ENCODE measurements at places on chromosomes 3 and 15.

DNA sequence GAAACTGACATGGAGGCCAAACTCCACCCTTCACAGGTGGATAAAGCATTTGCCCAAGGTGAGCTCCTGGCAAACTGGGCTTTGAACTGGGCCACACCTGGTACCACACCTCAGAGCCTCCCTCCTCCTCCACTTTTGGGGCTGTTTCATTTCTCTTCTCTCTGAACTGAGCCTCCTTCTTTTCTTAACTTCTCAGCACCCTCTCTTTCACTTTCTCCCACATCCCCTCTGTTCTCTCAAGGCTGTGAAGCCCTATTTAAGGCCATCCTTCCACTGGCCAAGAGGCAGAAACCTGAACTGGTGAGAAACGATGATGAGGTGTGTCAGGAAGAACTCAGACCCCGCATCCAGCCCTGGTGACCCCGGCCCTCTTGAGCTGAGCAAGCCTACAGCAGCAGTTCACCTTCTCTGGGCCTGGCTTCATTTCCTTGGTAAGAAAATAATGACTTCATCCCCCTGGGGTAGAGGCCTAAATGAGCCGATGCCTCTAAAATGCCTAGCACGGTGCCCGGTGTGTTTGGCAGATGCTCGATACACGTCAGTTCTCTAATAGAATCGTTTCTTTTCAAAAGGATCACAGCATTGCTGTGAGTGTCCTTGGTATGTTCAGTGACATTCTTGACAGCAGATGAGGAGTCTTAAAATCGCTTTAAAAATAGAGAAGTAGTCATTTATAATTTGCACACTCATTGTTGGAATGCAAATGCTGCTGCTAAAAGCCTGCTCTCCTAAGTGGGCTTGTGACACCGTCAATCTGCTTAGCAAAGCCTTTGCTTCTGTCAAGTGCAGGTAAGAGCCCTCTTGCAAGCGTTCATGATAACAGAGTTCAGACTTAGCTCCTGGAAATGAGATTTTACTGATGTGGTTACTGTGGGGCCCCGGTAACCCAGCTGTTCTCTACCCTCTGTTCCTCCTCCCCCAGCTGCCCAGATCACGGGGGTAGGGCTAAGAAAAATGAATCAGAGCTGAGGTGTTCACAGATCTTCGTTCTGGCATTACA is 97.7 kb upstream of the ATP2B2 start:
- DNase-seq, result peak; percentile 62

DNA sequence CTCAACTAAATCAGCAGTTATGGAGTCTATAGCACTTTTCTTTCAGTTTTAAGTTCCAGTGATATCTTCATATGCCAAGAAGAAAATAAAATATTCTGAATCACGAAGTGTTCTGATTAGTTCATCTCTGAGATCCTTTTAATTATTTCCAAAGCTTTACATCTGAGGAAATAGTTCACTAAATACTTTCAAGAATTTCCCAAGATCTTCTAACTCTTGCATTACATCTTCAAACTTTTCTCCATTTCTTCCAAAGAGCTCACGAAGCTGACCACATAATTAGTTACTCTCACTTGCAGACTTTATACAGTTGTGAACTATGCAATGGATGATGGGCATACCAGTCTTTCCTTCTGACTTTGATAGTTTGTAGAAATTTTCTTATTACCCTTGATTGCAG is 4.2 kb upstream of the RNF111 start:
- DNase-seq, result no peak

DNA sequence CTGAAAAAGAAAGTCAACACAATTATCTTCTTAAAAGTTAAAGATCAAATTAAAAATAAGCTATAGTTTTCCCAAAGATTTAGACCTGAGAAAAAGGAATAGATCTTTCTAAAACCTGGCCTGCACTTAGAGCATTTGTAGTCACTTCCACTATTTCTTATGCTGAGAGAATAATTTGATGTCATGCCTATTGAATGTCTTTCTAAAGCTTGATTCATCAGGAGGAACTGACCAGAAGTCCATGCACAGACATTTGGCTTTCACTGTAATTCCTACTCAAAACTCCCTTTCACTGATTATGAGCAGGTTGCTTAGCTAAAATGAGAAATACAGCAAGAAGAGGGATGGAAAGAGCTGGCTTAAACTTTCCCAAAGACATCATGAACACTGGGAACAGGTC is 4.3 kb downstream of the GREM1 start:
- DNase-seq, result no peak

DNA sequence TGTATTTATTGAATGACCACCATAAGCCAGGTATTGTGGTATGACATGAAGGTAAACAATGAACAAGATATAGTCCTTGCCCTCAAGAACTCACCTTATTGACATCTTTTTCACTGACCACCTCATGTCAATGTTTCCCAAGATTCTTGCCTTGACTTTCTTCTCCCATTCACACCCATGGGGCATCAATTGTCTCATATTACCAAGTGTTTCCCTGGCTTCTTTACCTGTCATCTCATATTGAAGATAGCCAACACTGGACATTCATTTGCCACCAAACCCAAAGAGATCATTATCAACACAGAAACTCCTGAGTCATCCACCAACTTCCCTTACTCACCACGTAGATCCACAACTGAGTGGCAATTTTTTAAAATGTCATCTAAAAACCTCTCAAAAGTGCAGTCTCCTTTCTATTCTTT is 2.2 kb downstream of the EFHB start:
- no peak for DNase-seq

DNA sequence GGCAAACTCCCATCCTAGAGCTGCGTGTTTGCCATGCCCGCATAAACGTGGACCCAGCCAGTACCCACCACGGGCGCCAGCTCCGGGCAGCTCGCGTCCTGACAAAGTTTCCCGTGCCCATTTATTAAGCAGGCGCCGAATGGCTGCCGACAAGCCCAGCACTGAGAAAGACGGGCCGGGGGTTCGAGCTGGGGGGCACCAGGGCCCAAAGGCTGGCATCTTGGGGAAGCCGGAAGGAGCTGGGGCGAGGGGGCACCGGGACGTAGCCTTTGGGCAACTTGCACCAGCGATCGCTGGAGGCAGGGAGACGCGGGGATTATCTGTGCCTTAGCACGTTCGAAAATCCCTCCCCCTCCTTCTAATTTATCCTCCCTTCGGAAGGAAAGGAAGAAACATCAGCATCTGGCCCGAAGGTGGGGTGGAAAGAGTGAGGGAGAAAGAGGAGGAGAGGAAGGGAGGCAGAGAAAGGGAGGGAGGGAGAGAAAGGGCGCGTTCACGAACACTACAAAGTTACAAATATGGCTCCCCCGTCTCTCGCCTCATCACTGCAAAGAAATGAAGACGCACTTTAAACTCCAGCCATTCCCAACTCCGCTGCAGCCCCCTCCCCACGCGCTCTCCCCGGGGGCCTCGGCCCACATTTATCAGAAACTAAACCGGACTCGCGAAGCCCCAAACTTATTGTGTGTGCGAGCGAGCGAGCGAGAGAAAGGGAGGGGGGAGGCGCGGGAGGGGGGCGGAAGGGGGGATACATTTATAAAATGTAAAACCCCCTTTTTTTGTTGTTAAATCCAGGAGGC is 1.0 kb downstream of the ANP32A start:
- peak; percentile 28 for DNase-seq

DNA sequence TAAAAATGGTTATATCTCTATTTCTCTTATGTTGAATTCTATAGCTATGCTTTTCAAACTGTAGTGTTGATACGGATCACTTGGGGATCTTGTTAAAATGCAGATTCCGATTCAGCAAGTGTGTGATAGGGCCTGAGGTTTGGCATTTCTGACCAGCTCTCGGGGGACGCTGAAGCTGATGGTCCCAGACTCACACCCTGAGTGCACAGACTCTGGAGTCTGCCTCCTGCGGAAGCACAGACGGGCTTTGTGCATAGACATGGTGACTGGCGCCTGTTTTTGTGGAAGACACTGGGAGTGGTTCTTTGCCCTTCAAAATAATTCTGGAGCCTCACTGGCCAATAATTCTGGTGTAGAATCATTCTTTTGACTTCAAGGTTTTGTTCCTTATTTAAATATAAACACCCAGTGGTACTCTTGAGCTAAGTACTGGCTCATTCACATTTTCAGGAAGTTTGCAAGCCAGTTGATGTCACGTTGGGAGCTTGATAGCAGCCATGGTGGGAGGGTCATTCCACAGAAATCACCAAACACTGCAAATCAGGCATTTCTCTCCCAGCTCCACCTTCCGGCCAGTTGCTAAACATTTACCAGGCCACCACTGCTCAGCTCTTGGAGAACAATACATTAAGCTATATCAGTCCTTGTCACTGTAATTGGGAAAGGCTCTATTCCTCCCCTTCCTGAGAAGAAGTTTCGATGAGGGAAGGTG is 19.2 kb downstream of the CLDN11 start:
- DNase-seq, result no peak

DNA sequence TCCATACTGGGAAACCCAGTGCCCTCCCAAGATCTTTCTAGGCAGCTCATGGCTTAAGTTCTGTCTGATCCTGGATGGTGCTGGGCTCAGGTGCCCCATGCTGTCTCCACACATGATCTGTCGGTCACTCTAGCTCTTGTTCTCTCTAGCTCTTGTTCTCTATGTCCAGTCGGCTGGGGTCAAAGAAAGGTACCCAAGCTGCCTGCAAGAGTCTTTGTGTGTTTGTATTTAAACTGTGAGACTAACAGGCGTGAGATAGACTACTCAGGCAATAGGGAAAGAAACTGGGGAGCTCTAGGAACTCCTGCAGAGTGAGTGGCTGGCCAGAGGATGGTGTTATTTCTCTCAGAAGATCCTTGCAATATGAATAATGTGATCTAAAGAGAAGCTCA is 40.2 kb downstream of the GPR156 start:
- no peak for DNase-seq

GRCh38 chr3:34646911-34647460 is 848.6 kb downstream of the PDCD6IP start:
- DNase-seq, result no peak

- DNase-seq, result no peak
Observed at GRCh38 chr3:40858364-40859115, 333.8 kb downstream of the ZNF621 start.

DNA sequence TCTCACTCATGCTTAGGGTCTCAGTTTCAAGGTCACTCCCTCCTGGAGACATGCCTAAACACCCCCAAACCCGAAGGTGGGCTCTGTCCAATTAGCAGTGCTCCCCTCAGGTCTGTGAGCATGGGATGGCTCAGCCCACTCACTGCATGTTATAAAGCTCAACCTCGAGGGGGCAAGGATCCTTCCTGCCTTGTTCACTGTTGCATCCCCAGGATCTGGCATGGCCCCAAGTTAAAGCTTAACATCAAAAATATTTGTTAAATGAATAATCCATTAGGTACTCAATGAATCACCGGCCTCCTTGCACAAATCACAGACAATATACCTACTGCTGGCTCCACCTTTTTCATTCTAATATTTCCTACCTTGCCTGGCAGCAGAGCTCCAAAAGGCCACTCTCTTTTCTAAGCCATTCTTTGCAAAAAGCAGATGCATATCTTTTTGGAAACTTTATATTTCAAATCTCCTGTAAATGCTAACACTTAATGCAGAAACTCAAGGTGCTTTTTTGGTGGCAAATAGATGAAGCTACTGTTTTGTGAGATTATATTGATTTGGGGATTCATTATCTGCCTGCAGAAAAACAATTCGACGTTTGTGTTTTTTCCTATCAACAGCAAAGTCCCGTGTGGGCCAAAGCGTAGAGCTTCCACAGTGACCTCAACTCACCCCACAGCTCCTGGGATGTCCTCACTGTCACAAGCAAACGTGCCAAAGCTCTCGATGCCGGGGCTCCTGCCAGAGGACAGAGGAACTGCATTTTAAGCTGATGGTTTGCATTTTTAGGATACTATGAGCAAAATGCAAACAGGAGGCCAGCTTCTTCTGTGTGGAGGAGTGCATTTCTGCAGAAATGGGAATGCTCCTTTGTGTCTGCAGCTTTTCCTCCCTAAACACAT is 35.4 kb downstream of the PCOLCE2 start:
- DNase-seq, result no peak

GRCh38 chr3:134477938-134478337 is 7.8 kb downstream of the ANAPC13 start:
- DNase-seq, result no peak

DNA sequence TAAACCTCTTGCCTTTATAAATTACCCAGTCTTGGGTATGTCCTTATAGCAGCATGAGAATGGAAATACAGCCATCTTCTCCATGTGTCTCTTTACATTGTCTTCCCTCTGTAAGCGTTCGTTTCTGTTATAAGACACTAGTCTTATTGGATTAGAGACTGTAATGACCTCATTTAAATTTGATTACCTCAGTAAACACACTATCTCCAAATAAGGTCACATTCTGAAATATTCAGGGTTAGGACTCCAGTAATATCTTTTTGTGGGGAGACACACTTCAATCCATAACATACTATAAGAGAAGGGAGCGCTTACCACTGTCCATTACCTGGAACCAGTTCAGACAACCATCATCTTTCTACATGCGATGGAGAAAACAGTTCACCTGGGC is 34.3 kb upstream of the CD47 start:
- DNase-seq, result no peak

DNA sequence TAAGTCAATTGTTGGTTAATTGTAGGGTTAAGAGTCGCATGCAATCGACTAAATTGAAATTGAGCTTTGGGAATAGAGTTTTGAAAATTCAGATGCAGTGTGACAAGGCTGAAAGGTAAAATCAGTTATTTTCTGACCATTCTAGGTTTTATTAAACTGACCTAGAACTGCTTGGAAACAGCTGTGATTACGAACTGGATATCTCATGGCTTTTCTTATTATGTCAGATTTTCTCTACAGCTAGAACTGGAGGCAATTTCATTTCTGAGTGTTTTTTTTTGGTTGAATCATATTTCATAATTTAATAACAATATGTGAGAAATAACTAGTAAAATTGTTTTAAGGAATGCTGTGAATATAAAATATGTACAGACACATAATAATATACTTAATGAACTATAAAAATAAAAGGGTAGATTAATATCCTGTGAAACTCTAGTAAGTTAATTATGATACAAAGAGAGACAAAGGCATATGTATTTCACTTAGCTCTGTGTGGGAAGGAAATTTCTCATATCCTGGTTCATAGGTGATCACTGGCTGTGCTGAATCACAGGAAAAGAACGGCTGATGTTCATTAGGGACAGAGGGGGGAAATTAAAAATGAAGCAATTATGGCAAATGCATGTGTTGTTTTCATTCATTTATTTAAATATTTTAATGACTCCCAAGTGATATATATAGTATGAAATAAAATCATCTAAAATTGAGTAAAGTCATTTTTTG is 403.2 kb downstream of the ZIC1 start:
- no peak for DNase-seq

DNA sequence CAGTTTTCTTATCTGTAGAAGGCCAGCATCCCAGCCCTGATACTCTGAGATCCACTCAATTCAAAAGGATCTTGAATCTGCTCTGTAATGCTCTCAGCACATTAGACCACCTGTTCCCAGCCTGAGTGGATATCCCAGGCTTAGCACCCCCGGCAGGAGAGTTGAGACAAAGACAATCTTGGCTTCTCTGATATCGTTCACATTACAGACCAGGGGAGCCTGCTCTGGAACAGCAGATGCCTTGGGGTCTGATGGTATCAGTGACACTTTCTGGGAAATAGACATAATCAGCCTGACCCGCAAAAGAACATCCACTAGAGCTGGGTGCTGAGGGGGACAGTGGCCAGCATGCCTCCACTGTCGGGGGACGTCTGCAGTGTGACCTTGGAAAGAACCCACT is 70.6 kb downstream of the BDH1 start:
- DNase-seq, result no peak

GRCh38 chr15:69523010-69524001 is 70.7 kb downstream of the RPLP1 start:
- peak; percentile 63 for DNase-seq
